ENCODE measurements at places on chromosomes 16 and 17.

DNA sequence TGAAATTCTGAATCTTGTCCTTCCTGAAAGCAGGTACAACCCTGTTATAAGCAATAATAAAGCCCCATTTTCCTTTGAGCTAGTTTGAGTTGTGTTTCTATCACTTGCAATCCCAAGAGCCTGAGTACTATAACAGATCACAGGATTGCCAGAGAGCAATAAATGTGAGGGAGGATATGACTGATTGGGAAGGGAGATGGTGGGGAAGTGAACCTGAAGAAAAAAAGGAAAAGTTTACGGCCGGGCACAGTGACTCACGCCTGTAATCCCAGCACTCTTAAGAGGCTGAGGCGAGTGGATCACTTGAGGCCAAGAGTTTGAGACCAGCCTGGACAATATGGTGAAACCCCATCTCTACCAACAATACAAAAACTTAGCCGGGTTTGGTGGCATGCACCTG is 80.4 kb downstream of the COX10 start:
- DNase-seq, result no peak

DNA sequence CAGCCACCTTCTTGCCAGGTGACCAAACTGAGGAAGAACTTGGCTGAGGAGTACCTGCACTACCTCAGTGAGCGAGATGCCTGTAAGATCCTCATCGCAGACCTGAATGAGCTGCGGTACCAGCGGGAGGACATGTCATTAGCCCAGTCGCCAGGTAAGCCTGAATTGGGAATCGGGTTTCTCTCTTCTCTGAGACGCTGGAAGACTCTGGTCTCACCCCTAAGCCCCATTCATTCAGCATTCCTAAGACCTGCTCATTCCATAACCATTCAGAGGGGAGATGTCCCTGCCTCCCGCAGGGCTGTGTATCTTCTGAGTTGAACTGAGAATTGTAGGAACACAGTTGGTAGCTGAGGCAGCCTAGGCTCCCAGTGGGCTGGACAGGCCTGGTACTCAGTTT is 17.0 kb upstream of the THAP11 start:
- DNase-seq, result no peak

GRCh38 chr16:87762071-87762571 is 3.7 kb downstream of the KLHDC4 start:
- DNase-seq, result no peak

DNA sequence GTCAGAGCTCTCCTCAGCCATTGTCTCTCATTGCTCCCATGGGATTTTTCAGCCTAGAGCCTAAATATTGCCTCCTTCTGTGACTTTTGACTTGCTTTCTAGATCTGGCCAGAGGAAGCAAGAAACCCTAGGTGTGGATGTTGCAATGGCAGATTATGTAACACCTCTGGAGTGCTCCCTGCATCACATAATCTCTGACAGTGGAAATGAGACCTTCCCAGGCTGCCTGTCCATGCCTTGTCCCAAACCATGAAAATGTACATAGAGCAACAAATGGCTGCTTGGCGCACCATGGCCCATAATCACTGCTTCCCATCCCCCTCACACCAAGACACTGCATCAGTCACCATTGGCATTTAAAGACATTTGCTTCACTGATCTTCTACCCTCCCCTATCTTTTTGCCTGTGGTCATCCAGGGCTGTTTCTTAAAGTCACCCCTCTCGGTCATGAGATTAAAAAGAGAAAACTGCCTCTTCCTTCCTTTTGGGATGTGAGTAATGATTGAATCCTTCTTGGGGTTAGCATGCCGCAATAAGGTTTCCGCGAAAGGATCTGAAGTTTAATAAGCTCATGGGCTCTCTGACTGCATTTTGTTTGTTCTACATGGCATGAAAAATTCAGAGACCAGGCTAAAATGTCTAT is 34.2 kb upstream of the CCL2 start:
- DNase-seq, result no peak

GRCh38 chr16:79897453-79898146 is 297.1 kb upstream of the MAF start:
- no peak for DNase-seq

- DNase-seq, result no peak
Measured at GRCh38 chr17:77446940-77447634, 306.3 kb downstream of the SEC14L1 start.

- DNase-seq, result no peak
Measured at GRCh38 chr16:88840600-88841215, 16.0 kb downstream of the GALNS start.

DNA sequence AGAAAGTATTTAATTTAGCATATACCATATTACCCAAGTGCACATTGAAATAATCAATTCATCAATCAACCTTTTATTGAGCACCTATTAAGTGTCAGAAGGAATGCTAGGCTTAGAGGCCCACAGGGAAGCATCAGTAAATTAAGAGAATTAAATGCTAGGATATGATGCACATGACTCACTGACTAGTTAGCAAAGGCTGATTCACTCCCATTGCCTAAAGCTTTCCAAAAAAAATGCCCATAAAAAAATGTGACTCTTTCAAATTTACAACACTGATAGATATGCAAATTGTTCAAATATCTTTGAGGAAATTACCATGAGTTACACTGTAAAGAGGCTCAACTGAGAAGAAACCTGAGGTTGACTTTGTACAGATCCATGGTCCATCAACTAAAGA is 883.3 kb downstream of the CDH11 start:
- no peak for DNase-seq

- DNase-seq, result no peak
Measured at GRCh38 chr17:65750166-65750565, 188.7 kb upstream of the AXIN2 start.

DNA sequence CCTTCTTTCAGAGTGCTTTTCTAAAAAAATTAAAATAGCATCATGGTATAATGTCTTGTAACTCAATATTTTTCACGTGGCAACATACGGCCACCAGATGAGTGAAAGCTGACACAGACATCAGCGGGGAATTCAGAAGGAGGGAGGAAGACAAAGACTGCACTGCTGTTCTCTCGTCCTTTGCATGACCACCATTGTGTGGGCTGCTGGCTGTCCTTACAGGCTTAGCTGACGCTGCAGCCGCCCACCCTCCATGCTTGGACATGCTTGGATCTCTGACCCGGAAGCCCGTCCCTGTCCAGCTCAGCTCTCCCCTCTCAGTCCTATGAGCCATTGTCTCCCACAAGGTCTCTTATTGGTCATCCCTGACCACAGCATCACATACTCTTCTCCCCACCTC is 11.4 kb upstream of the MLYCD start:
- no peak for DNase-seq

DNA sequence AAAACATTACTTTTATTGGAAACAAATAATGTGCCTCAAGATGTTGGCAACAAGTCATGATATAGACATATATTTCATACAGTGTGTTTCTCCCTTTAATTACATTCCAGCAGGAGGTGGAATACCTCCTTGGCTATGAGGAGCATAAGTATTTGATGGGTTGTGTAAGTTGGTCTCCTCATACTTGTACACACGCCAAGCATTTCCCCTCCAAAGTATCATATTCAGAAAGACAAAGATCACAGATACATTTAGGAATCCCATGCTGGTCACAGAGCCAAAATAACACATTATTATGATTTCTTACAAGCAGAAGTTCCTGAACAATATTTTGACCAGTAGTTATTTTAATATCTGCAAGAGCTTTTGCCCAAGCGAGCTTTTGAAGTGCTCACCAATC is 57.8 kb downstream of the WSB1 start:
- no peak for DNase-seq

- no peak for DNase-seq
Measured at GRCh38 chr17:81334391-81334901, 39.3 kb upstream of the SLC38A10 start.

GRCh38 chr16:17984810-17985209 is 351.7 kb downstream of the NPIPA8 start:
- no peak for DNase-seq

DNA sequence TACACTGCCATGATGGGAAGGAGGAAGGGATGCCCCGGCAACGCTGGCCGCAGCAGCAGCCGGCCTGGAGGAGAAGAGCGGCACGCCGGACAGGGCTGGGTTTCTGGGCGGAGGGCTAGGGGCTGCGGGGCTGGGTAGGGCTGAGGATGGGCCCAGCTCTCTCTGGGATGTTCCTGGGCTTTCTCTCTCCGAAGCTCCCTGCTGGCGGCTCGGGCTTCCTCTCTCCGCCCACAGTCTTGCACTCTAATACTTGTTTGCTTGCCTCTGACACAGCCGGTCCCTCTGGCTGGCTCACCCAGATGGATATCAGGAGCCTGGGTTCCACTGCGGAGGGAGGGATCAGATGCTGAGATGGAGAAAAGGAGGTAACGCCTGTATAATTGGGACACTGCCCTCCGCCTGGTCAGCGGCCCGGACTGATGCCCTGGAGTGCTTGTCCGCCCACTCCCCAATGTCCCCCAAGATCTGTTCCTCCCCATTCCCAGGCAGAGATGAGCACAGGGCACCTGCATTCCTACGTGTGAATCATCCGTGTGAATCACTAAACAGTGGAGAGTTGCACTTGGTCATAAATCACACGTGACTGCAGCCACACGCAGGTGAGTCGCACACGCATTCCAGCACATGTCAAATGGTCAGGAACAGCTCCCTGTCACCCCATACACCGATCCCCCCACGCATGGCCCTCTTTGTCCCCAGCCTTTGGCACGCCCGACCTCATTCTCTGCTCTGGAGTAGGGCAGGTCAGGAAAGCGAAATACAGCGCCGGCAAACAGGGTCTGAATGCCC is at the start of gene ALOXE3:
Gene ALOXE3, minus strand, starts transcription at position 535 of the 789 bp plus-strand sequence. Its CDS starts 524 bp downstream, at position 11.
- no peak for DNase-seq

DNA sequence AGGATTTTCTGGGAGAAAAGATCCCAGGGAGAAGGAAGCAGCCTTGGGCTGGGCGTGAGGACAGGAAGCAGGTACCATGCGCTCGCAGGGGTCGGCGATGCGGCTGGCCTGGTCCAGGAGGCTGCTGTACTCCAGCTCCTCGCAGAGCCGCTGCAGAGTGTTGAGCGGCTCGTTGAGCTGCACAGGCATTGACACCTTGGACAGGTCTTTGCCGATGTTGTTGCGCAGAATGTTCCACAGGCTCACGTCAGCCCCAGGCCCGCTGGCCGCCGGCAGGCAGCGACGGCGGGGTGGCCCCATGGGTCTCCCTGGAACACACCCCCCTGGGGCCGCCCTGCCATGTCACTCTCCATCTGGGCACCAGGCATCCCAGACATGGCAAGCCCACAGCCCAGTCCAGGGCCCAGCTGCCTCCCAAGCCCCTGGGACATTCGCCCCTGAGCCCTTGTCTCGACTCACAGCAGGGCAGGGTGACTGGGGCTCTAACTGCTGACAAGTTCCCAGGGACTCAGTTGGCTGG is 8.0 kb downstream of the OSBPL7 start:
- DNase-seq, result no peak

GRCh38 chr16:51655249-51655648 is 504.2 kb upstream of the SALL1 start:
- no peak for DNase-seq

DNA sequence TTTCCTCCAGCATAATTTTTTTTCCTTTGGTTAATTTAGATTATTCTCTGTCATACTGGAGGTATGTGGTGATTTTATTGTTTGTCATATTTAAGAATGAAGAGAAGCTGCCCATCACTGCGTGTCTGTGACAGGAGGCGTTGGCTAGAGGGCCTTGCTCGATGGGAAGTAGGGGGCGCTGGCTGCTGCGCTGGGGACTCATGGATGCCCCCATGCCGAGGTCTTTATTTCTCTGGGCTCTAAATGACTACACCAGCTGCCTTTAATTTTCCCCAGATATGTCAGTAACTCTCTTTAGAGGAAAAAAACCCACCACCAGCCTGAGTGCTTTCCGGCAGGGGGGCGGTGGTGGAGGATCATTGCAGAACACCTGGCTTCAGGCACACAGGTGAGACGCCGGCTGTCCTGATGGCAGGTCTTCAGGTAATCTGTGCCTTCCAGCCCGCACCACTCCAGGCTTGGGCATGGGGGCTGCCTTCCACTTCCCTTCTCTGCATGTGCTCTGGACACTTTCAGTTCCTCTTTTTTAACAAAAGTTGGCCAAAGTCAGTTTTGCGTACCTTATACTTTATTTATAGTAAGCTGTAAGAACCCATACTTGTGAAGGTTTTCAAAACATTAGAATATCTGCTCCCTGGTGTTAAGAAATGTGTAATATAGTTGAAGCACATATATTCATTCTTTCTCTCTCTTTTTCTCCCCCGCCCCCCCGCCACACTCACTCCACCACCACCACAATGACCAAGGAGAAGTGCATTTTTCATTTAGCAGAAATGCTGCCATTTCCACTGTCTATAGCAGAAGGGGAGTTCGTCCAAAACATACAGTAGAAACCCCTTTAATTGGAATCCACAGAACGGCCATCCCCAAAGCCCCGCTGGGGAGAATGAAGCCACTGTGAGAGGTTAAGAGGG is 192.7 kb downstream of the RPTOR start:
- DNase-seq, result no peak

GRCh38 chr17:4499431-4500190 is 930 bp downstream of the SPNS2 start:
- no peak for DNase-seq

GRCh38 chr17:4519361-4519788 is 20.7 kb downstream of the SPNS2 start:
- no peak for DNase-seq

DNA sequence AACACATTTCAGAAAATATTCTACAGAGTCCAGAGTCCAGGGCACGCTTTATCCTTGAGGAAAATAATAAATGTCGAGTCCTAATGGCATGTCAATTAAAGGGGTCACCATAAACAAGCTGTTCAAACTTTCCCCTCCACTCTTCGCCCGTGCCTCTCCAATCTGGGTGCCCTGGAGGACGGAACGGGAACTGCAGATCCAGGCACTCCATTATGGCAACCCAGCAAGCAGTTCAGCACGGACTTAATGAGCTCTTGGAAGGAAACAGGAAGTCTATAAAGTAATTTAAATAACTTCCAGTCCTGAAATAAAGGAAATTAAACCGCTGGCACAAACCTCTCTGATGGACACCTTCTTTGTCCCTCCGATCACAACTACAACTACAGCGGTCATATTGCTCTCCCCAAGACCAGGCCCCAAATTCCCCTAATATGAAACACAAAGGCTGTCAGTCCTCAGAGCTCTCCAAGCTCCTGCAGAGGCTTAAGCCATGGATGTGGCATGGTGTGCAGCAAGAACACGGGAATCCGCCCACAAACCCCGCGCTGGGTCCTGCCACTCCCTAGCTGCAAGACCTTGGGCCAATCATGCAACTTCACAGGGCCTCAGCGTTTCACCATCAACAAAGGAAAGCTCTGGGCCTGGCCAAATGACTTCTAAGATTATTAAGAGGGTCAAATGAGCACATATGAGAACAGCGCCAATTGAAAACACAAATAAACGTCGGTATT is 52.6 kb downstream of the ZFHX3 start:
- no peak for DNase-seq

GRCh38 chr16:27334838-27335237 is 21.1 kb downstream of the IL4R start:
- peak; percentile 6 for DNase-seq

GRCh38 chr17:58352596-58353388 is 791 bp upstream of the SUPT4H1 start:
- no peak for DNase-seq

DNA sequence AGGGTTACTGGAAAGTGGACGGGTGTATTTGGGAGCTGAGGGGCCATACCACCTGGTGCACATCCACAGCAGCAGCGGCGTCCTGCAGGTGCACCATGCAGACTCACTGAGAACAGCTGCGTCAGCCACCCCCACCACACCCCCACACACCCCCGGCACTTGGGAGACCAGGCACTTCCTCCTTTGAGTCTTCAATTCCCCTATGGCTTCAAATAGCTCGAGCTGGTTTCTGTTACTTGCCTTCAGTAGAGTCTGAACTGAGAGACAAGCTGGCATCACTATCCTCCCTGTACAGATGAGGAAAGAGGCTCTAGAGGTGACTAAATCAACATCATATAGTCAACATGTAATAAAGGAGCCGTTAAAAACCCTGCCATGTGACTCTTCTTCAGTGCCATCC is 15.4 kb downstream of the CUEDC1 start:
- DNase-seq, result no peak

Measured in NCI-H446 (cell line).